ENCODE measurements at places on chromosomes 13 and 19. TPM values are rescaled to one million over a fixed set of nuclear protein-coding genes. Genes with fewer than 3 reads are reported as not detected.

- peak; percentile 82 for DNase-seq
Measured at GRCh38 chr19:2491130-2491801, 15.3 kb downstream of the GADD45B start.

JAK3 gene
- 0.95 TPM for total RNA-seq

GRCh38 chr13:36769126-36769525 lies 49.9 kb upstream of the RFXAP start:
- no peak for DNase-seq

DNA sequence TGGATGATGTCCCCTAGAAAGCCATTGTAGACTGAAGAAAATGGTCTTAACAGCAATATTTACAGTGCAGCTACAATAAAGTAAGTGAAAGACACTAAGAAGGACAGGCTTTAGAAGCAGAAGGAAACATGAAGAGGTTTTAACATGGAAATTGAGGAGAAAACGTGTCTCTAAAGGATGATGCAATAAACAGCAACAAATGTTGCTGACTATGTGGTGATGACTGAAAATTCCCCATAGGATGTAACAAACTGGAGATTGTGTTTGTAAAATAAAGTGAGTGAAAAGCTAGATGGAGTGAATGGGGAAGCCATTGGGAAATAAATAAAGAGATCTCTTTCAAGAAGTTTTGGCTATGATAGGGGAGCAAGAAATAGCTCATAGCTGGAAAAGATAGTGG lies 186.7 kb upstream of the IPO5 start:
- DNase-seq, result no peak

NBEA gene
- total RNA-seq, result 5.3 TPM

DNA sequence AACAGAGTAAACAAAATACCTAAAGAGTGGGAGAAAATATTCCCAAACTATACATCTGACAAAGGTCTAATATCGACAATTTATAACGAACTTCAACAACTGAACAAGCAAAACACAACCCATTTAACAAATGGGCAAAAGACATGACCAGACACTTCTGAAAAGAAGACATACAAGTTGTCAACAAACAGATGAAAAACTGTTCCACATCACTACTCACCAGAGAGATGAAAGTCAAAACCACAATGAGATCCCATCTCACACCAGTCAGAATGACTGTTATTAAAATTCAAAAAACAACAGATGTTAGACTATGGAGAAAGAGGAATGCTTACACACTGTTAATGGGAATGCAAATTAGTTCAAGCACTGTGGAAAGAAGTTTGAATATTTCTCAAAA lies 233.8 kb upstream of the EDNRB start:
- DNase-seq, result no peak

- no peak for DNase-seq
Measured at GRCh38 chr13:32986552-32986951, 29.7 kb upstream of the KL start.

- DNase-seq, result peak; percentile 68
Measured at GRCh38 chr19:4186087-4186993, 3.9 kb downstream of the ANKRD24 start.

DNA sequence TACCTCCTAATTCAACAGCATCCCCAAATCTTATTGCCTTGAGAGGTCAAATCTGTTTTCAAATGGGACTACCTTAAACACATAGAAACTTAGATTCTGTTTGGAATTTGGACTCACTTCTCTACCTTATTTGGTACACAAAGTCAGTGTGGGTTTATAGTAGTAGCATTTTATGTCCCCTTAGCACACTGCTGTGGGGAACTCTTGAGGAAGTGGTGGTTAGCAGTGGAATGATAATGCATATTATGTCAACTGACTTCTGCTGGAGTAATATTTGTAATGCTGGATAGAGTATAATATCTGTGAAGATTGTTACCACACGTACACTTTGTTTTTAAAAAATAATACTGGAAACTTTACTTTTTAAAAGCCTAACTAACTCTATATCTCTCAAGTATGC lies 386.3 kb downstream of the NDFIP2 start:
- DNase-seq, result no peak

- DNase-seq, result no peak
Measured at GRCh38 chr13:45310341-45311131, 30.4 kb downstream of the TPT1 start.

- peak; percentile 82 for DNase-seq
Measured at GRCh38 chr19:53424968-53425597, 6.7 kb upstream of the ZNF761 start.

GRCh38 chr19:19171821-19172532 lies 1.9 kb upstream of the MEF2B start:
- peak; percentile 83 for DNase-seq

GRCh38 chr13:82717249-82717648 lies 1165.0 kb downstream of the SLITRK1 start:
- no peak for DNase-seq

C19orf85 gene
- total RNA-seq, result not detected

DNA sequence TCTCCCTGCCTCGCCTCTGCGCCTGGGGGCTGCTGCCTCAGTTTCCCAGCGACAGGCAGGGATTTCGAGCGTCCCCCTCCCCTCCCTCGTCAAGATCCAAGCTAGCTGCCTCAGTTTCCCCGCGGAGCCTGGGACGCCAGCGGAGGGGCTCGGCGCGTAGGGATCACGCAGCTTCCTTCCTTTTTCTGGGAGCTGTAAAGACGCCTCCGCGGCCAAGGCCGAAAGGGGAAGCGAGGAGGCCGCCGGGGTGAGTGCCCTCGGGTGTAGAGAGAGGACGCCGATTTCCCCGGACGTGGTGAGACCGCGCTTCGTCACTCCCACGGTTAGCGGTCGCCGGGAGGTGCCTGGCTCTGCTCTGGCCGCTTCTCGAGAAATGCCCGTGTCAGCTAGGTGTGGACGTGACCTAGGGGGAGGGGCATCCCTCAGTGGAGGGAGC lies 722 bp upstream of the ICAM1 start:
- peak; percentile 84 for DNase-seq

- DNase-seq, result no peak
Measured at GRCh38 chr19:17103177-17103576, 27.6 kb downstream of the MYO9B start.

DNA sequence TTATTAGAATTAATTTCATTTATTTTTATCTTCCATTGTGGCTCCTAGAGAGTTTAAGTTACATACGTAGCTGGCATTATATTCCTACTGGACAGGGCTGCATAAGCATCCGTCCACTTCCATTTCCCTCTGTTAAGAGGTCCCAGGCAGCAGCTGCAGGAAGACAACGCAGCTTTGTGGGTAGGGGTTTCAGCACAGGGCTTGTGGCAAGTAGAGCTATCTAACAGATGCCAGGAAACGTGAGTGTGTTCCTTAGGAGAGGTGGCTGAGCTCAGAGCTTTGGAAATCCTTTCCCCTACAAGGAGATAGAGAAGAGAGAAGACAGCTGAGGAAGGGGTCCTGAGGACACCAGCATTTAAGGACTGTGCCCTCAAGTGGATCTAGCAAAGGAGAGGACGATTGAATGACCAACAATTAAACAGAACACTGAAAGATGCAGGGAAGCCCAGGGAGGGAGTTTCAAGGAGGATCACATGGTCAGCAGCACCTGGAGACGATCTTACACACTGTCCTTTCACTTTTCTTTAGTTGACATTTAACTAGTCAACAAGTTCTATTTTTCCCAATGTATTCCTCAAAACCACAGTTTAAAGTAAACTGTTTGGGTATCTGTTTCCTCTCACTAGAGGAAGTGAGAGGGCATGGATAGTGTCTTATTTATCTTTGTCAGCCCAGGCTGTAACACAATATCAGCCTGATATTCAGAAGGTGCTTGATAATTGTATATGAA lies 2.3 kb upstream of the N4BP2L1 start:
- no peak for DNase-seq

DNAAF3 gene
- total RNA-seq, result not detected

- DNase-seq, result no peak
Measured at GRCh38 chr13:60214213-60215055, 50.7 kb upstream of the DIAPH3 start.

SYNE4 gene
- total RNA-seq, result 0.24 TPM

- no peak for DNase-seq
Measured at GRCh38 chr19:51140441-51140840, 1.7 kb upstream of the SIGLEC7 start.

DNA sequence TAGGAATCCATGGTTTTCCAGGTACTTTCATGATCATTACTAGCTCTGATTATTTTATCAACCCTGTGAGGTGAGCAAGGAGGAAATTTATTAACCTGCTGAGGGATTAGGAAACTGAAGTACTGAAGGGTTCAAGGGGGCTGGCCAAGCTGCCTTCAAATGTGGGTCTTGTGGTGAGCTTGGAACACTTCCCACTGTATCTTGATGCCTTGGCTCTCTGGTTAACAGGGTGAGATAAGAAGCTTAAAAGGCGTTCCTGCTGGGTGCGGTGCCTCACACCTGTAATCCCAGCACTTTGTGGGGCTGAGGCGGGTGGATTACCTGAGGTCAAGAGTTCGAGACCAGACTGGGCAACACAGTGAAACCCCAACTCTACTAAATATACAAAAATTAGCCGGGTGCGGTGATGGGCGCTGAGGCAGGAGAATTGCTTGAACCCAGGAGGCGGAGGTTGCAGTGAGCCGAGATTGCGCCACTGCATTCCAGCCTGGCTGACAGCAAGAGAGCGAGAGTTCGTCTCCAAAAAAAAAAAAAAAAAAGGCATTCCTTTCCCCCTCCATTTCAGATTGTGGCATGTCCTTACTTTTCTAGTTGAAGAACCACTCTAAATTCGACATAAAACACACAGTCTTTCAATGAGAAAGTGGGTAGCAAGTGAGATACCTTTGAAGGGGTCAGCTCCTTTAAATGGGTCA lies 70.2 kb downstream of the KLF2 start:
- DNase-seq, result peak; percentile 38

- no peak for DNase-seq
Measured at GRCh38 chr13:110012102-110012739, 225.8 kb upstream of the IRS2 start.

THSD1 gene
- total RNA-seq, result 5.6 TPM

NLRP5 gene
- not detected for total RNA-seq

GRCh38 chr19:18173054-18173571 lies 500 bp upstream of the IFI30 start:
- DNase-seq, result peak; percentile 80

ATP8B3 gene
- total RNA-seq, result not detected

GRCh38 chr13:110293649-110294048 lies 13.3 kb downstream of the COL4A1 start:
- DNase-seq, result no peak

DNA sequence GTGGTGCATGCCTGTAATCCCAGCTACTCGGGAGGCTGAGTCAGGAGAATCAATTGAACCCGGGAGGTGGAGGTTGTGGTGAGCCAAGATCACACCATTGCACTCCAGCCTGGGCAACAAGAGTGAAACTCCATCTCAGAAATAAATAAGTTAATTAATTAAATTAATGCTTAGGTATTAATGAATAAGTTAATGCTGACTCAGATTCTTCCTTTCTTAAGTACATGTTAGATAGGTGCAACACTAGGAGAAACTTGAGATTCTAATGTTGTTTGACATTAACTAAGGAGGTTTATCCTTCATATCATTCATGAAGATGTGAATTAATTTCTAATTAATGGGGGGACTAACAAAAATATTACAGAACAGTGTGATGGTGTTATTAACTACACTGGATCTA lies 812.6 kb upstream of the SPRY2 start:
- DNase-seq, result no peak

CEACAM20 gene
- not detected for total RNA-seq

FLT1 gene
- 15.6 TPM for total RNA-seq

- DNase-seq, result peak; percentile 73
Measured at GRCh38 chr19:7869910-7870511, 4.2 kb downstream of the PRR36 start.

SELENOV gene
- not detected for total RNA-seq

GRCh38 chr13:48976576-48977285 lies 1.0 kb downstream of the FNDC3A start:
- DNase-seq, result no peak

CRYL1 gene
- total RNA-seq, result 15.5 TPM

- no peak for DNase-seq
Measured at GRCh38 chr19:13014101-13014920, 19.0 kb downstream of the NFIX start.

All from psoas muscle (tissue), 8 donors.